AG20443 (cell line): ENCODE measurements at places on chromosomes 1 and 21.

- no peak for DNase-seq
Observed at GRCh38 chr1:114473796-114474195, 37.2 kb downstream of the TRIM33 start.

DNA sequence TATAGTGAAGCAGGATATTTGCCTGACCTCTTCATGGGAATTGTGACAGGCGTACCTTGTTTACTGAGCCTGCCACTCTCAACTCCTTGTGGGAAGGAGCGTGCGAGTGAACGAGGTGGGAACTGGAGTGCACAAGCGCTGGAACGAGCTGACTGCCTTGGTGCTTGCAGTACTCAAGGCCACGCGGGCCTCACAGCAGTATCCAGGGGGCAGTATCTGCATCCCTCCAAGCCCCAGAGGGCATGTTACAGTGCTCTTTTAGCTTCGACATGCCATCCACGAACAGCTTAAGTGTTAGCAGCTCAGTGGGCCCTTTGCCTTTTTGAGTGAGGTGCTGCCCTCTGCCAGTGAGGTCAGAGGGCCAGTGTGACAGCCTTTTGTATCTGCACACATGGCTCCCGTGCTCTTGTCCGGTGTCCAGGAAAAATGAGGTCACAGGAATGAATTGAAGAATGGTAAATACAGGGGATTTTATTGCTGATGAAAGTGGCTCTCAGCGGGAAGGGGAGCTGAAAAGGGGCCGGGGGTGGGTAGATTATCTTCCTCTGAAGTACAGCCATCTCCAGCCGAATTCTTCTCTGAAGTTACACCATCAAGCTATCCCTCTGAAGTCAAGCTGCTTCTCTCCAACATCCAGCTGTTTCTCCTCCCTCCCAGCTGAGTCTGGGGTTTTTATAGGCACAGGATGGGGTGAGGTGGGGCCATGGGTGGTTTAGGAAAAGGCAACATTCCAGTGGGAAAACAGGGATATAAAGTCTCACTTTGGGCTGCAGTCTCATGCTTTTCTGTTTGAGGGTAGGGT is 69.3 kb downstream of the EPB41 start:
- DNase-seq, result no peak

DNA sequence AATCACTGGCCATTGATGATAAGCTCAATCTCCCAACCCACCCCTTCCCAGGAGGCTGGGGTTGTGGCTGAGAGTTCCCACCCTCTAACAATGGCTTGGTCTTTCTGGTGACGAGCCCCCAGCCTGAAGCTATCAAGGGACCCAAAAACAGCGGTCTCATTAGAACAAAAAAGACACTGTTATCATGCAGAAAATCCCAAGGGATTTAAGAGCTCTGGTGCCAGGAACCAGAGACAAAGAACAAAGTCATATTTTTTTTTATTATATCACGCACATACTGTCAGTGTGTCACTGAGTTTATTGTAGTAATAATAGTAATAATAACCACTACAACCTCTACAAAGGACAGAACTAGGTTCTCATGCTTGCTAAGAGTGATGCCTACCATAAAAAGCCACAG is 43.9 kb downstream of the CCDC185 start:
- no peak for DNase-seq

DNA sequence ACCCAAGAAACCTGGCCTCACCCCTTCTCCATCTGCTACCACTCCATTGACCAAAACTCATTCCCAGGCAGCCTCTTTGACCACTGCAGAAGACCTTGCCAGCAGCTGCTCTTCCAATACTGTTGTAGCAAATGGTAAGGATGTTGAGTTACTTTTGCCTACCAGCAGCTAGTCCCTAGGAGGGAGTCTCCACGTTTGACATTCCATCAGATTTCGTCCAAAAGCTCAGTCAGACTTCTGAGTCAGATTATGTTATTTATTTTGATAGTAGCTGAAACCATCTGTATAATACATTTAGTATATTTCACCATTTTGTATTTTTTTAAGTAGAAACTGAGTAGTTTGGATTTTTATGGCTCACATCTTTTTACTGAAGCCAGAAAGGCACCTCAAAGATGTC is 51.5 kb upstream of the WNT2B start:
- DNase-seq, result no peak

GRCh38 chr1:111736548-111737215 is 2.5 kb downstream of the INKA2 start:
- DNase-seq, result no peak

GRCh38 chr1:157226739-157227138 is 88.5 kb upstream of the ETV3 start:
- no peak for DNase-seq

DNA sequence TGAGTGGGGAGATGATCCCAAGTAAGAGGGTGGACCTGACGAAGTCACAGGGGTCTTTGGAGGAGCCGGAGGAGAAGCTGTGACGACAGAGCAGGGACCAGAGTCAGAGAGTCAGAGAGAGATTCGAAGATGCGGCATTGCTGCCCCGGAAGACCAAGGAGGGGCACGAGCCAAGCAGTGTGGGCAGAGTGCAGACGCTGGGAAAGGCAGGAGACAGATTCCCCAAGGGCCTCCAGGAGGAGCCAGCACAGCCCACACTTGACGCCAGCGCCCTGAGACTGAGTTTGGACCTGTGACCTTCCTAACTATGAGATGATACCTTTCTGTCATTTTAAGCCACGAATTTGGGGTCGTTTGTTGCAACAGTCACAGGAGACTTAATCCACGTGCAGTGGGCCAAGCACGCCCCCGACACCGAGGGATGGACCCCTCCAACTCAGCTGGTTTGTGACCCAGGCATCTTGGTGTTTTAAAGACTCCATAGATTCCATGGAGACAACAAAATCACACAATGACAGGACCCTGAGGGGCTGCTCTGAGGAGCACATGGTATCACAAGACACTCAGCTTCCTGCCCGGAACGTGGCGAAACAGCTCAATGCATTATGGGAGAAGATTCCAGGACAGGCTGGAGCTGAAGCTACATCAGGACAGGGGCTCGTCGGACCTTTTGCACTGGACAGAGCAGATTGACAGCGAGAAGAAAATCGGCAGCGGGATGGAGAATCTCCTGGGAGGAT is 11.0 kb upstream of the TFF1 start:
- DNase-seq, result no peak

GRCh38 chr1:22402356-22403053 is 49.1 kb upstream of the ZBTB40 start:
- peak; percentile 40 for DNase-seq

DNA sequence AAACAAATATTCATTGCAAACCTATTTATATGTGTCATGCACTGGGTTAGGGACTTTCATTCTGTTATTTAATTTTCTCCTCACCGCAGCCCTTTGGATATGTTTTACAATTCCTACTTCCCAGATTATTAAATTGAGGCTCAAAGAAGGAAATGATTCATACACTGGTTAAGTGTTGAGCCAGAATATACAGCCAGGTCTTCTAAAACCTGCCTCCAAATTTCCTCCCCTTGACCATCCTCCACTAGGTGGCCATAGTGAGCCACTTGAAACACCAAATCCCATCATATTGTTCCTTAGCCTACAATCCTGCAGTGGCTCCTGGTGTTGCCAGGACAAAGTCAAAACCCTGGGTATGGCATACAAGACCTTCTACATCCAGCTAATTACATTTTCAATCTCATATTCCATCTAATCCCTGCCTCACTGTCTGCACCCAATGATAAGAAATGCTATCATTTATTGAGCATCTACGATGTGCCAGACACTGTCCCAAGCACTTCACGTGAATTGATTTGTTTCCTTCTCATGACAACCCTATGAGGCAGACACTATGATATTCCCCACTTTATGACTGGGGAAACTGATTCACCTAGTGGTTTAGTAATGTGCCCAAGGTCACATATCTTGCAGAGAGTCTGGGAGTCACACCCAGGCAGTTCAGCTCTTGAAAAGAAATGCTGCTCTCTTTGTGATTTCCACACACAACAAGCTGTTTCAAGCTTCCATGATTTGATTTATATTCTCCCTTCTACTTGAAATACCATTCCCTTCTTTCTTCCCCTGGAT is 23.6 kb upstream of the KIRREL1 start:
- DNase-seq, result peak; percentile 84

DNA sequence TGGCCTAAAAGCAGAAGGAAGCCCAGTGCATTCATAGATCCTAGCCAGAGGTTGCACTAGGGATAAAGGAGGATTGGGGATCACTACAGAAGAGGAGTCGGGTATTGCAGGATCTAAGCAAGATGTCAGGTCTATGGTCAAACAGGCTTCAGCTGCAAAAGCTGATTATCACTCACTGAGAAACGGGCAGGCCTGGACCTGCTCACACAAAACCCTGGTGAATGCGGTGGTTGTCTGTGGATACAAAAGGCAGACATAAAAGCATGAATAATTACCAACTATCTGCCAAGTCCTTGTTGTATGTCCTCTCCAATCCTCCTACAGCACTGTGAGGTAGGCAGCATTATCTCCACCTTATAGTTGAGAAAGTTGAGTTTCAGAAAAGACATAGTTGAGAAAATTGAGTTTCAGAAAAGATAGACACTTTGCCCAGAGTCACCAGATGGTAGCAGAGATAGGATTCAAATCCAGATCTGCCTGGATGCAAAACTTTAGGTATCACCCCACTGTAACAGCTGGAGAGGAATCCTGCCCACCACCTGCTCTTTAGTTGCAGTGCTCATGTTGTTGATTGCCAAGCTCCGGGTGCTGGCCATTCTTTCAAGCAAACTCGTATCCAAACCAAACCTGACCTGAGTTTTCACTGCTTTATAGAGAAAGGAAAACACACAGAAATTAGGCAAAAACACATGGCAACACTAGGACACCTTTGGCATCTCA is 49.6 kb upstream of the HOOK1 start:
- no peak for DNase-seq

GRCh38 chr1:156498432-156499193 is 2.0 kb downstream of the MEF2D start:
- DNase-seq, result peak; percentile 58

GRCh38 chr1:32180186-32181060 is 948 bp downstream of the TXLNA start:
- DNase-seq, result peak; percentile 74

- no peak for DNase-seq
Observed at GRCh38 chr1:105419030-105419429, 1637.4 kb upstream of the PRMT6 start.

DNA sequence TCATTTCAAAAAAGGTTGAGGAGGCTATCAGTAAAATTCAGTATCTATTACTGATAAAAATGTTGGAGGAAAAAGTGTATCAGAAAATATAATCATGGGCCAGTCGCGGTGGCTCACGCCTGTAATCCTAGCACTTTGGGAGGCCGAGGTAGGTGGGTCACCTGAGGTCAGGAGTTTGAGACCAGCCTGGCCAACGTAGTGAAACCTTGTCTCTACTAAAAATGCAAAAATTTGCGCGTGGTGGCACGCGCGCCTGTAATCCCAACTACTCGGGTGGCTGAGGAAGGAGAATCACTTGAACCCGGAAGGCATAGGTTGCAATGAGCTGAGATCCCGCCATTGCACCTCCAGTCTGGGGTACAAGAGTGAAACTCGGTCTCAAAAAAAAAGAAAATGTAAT is 5.3 kb upstream of the ATP1A4 start:
- DNase-seq, result no peak

- no peak for DNase-seq
Observed at GRCh38 chr1:208298593-208299269, 54.5 kb upstream of the PLXNA2 start.

- DNase-seq, result no peak
Observed at GRCh38 chr1:205417870-205418635, 3.8 kb downstream of the LEMD1 start.

- DNase-seq, result no peak
Observed at GRCh38 chr1:37123276-37124115, 89.2 kb upstream of the GRIK3 start.

DNA sequence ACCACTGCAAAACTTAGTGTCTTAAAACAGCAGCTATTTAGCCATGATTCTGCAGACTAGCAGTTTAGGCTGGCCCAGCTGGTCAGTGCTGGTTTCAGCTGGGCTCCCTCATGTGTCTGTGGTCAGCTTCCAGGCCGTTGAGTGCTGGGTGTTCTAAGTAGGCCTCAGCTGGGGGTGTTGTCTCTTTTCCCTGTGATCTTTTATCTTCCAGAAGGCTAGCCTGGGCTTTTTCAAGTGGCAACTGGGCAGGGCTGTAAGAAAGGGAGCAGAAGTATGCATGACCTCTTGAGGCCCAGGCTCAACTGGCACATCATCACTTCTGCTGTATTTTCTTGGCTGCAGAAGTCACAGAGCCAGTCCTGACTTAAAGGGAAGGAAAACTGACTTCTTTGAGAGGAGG is 136.1 kb downstream of the KIF26B start:
- peak; percentile 17 for DNase-seq

DNA sequence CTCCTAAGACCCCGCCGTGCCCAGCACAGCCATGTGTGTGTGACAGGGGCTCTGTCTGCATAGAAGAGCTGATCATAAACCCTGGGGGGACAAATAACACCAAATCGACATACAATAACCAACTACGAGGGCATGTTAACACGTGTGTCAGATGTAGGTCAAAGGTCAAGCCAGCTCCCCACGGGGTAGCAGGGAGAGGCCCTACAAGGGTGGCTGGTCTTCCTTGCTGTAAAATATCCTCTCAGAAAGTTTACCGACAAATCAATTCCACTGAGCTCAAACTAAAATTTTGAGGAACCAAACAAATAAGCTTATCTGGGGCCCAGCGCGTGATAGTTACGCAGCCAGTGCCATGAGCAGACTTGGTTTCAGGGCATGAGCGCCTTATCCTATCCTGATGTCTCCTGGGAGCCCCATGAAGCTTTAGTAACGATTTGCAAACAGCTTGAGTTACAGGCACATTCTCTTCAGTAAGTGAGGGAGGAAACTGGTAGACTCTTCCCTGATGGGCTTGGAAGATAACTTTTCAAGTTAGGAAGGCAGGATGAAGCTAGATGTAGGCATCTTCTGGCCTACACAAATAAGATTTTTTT is 2.7 kb upstream of the TMPRSS3 start:
- no peak for DNase-seq

GRCh38 chr1:243489681-243490546 is 234.1 kb downstream of the SDCCAG8 start:
- DNase-seq, result no peak

- peak; percentile 54 for DNase-seq
Observed at GRCh38 chr1:85274969-85275453, 1.4 kb downstream of the BCL10 start.

DNA sequence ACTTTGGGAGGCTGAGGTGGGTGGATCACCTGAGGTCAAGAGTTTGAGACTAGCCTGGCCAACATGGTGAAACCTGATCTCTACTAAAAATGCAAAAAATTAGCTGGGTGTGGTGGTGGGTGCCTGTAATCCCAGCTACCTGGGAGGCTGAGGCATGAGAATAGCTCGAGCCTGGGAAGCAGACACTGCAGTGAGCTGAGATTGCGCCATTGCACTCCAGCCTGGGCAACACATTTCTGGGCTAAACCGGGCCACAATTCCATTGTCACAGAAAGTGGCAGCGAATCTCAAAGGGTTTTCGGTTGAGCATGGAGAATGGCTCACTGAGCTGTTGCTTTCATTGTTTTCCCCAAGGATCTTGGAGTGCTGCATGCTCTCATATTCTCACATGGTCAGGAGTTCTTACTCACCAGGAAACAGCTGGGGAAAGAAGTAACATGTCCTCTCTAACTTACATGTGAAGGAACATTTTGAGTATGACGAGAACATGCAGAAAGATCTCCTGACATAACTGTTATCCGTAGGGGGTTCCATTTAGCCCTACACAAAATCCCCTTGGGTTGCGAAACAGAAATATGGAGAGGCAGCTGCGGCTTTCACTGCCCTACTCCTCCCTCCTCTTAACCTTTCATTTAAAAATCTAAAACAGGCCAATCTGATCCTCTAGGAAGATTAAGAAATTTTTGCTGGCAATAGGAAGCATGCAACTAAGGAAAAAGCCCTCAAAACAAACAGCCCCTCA is 341.1 kb downstream of the PCP4 start:
- no peak for DNase-seq
